ENCODE measurements at places on chromosomes 2 and 18.

- DNase-seq = no peak
Measured at GRCh38 chr2:26568076-26568890, 72.9 kb downstream of the CIB4 start.

- DNase-seq = no peak
Measured at GRCh38 chr2:214604861-214605260, 194.0 kb downstream of the VWC2L start.

- no peak for DNase-seq
Measured at GRCh38 chr2:237922641-237923361, 44.0 kb upstream of the UBE2F start.

DNA sequence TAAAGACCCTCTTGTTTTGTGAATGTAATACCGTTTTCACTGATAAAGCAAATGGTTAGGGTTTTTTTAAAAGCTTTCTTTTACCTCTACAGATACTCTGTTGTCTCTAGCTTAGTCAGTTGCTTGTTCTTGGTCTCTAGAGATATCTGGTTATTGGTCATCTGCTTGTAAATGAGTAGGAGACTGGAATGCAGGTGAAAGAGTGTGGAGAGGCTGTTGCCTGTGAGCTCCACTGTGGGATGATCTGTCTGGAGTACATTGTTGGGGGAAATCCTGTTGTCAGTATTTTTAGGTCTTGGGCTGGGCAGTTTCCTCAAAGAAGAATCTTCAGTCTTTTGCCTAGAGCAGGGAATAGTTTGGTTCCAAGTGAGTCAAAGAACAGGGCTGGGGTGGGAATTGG, 67.7 kb downstream of the SMCHD1 start:
- DNase-seq = no peak

- DNase-seq = no peak
Measured at GRCh38 chr2:239630618-239631286, 229.9 kb upstream of the HDAC4 start.

DNA sequence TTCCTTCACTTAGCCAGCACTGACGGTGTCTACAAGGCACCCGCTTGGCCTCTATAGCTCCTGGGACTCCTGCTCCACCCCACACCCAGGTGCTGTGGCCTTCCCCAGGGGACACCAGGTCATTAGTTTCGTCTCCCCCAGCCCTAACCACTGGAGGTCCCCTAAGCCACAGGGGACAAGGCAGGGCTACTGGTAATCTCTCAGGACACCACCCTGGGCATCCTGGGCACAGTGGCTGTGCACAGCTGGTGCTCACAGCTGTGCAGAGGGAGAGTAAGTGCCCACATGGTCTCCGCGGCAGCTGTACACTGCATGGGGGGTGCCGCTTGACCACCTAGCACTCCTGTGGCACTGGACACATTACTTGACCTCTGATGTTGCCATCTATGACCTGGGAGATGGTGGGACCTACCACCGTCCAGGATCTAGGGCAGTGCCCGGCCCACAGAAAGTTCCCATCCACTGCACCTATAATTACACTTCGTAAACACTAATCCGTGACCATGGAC, 134.0 kb downstream of the HDAC4 start:
- DNase-seq = no peak

GRCh38 chr2:10632230-10632629, 57.5 kb downstream of the NOL10 start:
- no peak for DNase-seq

DNA sequence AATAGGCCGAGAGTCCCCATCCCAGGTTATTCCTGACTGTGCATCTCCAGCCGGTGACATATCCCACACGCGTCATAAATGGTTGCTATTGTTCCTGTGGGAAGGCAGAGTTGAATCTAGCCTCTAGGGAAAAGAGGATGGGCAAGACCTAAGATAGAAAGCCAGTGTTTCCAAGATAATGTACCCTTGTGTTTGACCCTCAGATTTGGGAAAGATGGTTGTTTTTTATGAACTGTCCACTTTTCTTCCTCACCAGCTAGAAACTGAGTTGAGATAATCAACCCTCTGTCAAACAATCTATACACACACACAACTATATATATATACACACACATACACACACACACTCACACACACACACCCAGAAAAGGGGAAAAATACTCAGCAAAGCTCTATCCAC, 131.0 kb downstream of the PRKCE start:
- no peak for DNase-seq

DNA sequence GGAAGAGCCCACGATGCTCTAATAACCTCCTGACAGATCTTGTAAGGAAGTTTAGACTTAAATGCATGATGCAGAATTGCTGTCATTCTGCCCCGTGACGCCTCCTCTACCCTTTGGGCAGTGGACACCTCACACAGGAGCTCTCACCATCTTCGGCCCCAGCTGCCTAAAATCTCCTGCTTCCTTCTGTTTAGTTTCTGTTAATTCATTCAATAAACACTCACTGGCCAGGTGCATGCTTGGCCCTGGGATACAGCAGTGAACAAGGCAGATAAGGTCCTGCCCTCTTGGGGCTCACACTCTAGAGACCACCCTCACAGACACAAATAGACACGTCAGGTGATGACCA, 81.1 kb downstream of the SEPTIN10 start:
- no peak for DNase-seq

DNA sequence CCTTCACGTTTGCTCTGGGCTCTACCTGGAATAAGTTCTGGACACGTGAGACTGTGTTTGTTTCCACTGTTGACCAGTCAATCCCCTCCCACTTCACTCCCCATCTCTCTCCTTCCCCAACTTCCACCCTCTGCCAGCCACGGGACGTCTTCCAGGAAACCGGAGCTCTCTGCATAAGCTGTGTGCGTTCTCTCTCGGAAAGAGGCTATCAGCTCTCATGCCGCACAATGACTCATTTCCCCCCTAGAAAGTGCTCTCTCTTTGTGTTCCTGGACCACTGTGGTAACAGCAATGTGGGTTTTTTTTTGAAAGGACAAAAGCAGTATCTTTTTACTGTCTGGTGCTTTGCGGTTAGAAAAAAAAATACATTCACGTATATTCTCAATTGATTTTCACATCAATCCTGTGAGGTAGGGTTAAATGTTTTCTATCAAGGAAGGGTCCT, 10.2 kb downstream of the PROKR1 start:
- DNase-seq = peak; percentile 24

Data from stimulated activated CD8-positive, alpha-beta memory T cell treated with anti-CD3 and anti-CD28 coated beads, Interleukin-7, amount 100 ng/mL, for 1 hour (primary cell).